AG04449 (cell line): ENCODE measurements at places on chromosomes 4 and X.

- no peak for DNase-seq
Observed at GRCh38 chrX:128800138-128800537, 723.2 kb downstream of the SMARCA1 start.

DNA sequence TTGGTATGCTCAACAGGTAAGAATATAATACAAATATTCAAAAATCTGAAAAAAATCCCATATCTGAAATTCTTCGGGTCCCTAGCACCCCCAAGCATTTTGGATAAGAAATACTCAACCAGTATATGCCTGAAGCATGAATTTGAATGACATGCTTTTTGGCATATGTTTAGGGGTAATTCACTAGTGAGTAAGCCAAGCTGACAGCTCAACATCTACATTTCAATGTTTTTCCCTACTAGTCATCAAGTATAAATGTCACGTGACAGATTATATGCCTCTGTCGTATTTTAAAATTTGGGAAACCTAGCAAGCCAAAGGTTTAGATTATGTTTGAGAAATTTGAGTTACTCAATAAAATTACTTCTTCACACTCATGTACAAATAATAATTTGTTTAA, 125.1 kb downstream of the FGF16 start:
- no peak for DNase-seq

DNA sequence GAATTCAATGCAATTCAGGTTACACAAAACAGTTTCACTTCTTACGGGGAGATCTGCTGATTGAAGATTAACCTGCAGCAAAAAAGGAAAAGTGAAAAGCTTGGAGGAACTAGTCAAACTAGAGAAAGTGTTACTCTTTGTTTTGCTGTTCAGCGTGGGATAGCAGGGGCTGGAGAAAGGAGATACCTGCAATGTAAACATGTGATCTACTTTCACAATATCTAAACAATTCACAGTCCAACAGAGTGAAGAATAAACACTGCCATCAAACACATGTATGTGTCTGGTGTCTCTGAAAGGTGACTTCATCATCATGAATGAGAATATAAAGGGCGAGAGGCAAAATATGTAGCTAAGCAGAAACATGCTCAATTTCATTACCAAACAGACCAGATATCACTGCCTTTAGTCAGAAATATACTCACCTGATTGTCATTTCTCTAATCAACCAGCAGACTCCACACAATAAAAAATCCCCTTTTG, 26.4 kb downstream of the NIPAL1 start:
- DNase-seq = no peak

DNA sequence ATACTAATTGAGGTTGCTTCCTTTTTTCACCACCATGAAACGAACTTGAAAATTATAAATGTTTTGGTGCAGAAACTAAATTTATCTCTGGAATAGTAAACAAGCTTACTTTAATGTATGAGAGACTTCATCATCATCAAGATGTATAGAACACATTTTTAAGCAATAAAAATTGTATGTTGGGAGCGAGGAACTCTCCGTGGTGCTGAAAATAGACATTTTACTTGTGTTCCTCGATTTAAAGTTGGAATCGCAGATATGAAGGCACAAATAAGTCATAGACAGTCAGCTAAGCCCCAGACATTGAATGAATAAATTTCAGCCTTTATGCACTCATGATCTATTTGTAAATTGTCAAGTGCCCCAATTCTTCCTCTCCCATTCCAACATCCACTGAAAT, 310.7 kb downstream of the STK32B start:
- DNase-seq = no peak

DNA sequence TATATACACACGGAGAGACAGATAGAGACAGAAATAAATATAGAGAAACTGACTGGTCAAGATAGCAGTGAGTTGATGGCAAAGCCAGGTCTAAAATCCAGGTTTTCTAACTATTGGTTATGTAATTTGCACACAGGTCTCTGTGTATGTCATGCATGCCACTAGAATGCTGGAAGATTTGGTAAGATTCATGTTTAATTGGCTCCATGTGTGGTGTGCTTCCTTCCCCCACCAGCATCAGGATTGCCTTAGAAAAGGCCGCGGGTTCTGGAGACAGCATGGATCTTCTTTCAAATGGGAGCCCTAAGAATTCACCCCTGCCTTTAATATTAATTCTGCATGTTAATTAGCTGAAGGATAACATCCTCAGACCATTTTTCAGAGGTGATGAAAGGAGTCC, 31.3 kb downstream of the HAND2 start:
- DNase-seq = no peak

GRCh38 chr4:133147921-133148689, 989 bp upstream of the PCDH10 start:
- no peak for DNase-seq

GRCh38 chrX:153948847-153949805, 4.7 kb upstream of the RENBP start:
- DNase-seq = no peak

DNA sequence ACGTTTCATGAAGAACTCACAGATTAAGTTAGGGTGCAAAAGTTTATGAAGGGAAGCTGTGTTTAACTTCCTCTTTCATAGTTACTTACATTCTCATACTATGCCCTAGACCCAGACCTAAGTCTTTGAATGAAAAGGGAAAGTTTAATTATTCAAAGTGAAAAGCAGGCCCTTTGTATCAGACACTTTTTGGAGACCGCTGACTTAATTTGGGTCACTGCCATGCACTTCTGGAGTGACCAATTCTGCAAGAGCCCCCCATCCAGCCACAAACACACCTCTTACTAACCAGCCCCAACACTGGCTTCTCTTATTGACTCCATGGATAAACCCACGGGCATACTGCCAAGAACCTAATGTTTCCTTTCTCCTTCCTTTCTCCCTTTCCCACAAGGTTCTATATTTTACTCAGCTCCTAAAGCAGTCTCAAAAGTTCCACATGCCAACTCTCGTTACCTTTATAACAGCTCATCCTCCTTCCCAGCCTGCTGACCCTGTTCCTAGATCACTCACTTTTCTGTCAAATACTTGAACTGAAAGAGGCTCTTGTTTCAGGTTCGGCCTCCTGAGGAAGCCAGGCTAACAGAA, 34.5 kb downstream of the ABCE1 start:
- no peak for DNase-seq

DNA sequence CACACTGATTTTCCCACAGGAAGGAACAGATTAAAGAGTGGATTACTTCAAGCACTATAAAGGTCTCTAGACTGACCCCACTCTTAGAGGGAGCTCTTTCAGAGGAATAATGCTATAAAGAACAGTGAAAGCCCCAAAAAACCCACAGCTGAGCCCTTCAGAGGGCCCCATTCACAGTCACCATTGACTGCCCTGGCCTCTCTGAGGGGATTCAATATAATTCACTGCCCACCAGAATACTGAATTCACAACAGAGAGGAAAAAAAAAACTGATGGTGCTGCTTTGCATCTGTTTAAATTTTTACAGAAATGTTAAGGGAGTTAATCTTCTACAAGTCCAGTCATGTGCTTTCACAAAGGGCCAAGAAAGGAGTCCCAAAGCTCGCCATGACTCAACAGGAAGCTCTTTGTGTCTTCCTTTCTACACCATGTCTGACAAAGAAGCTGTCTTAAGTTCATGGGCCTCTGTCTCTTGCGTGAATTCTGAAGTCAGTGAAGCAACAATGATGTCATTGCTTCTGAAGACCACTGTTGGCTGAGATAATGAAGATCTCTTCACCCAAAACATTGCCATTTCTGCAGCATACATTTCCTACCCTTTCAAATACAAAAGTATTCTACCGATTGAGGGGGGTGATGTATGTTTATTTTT, 174.9 kb downstream of the ADAMTS3 start:
- DNase-seq = no peak

- DNase-seq = no peak
Observed at GRCh38 chrX:77693594-77693993, 92.4 kb downstream of the ATRX start.

- no peak for DNase-seq
Observed at GRCh38 chr4:129131343-129131742, 35.4 kb downstream of the C4orf33 start.

DNA sequence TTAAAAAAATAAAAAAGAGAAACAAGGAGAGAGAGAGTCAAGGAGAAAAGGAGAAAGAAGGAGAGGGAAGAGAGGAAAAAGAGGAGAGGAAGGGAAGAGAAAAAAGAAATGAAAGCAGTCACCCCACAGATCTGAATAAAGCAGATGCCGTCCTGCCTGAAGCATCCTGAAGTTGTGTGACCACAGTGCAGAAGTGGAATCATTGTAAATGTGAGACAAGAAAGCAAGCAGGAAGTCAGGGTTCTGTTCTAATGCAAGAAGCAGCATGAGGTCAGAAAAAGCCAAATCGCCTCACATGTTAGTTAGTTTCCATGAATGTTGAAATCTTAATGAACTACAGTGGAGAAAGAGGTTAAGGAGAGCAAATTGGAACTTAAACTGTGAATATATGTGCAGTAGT, 692.5 kb downstream of the CENPC start:
- DNase-seq = no peak

GRCh38 chr4:165761963-165762362, 111.1 kb upstream of the TLL1 start:
- DNase-seq = no peak

GRCh38 chrX:47483306-47484268, 565 bp upstream of the ZNF41 start:
- no peak for DNase-seq

DNA sequence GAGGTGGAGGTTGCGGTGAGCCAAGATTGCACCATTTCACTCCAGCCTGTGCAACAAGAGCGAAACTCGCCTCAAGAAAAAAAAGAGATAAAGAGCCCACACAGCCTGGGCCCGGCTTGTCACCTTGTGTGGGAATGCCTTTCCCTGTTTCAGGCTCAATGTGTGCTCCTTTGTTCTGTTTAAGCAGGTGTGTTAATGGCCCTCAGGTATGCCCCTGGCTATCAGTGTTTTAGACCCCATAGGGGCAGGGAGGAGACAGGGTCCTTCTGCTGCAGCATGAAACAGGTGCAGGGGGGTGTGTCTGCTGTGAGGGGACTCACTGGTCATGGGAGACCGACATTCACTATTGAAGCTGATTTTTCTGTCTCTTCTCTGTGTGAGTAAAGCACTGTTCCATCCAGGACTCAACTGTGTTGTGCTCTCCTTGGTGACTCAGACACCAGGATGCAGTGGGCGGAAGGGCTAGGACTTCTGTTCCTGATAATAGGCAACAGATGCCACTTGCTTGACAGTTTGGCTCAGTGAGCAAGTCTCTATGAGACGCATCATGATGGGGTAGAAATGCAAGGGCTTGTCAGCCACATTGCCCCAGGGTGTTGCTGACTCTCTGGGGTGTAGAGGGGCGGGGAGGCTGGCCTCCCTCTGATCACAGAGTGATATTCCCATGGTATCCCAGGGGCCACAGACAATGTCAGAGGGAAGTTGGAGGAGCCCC, 15.6 kb upstream of the LAP3 start:
- no peak for DNase-seq

- DNase-seq = no peak
Observed at GRCh38 chr4:54484383-54484782, 173.4 kb upstream of the KIT start.

DNA sequence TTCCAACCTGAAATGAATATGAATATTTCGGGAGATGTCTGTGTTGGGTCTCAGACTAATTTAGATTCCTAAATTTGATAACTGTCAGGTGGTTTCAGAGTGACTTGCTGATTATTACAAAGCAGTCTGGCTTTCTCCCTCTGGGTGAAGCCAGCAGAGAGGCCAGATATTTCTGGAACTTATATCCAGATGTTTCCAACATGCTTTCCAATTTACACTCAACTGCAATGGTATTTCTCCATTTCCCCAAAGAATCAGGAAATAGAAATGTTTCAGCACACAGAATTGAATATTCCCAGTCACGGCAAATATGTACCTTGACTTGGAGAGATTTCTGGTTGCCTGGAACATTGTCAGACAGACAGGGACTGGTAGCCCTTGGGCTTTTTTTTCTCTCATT, 48.5 kb upstream of the EGFL6 start:
- no peak for DNase-seq

- no peak for DNase-seq
Observed at GRCh38 chr4:90234916-90235547, 107.8 kb downstream of the CCSER1 start.

GRCh38 chr4:153241970-153242838, 38.0 kb downstream of the TRIM2 start:
- no peak for DNase-seq

- no peak for DNase-seq
Observed at GRCh38 chr4:184882276-184882675, 56.5 kb upstream of the ACSL1 start.

- no peak for DNase-seq
Observed at GRCh38 chr4:56772134-56772533, 49.4 kb downstream of the SPINK2 start.

GRCh38 chr4:138639018-138639741, 376.4 kb upstream of the NOCT start:
- DNase-seq = no peak

- no peak for DNase-seq
Observed at GRCh38 chr4:15725608-15726007, 22.7 kb downstream of the BST1 start.

GRCh38 chr4:112311516-112311915, 14.3 kb downstream of the ALPK1 start:
- DNase-seq = no peak

- no peak for DNase-seq
Observed at GRCh38 chr4:180380733-180381132, 1862.5 kb upstream of the TENM3 start.

- no peak for DNase-seq
Observed at GRCh38 chr4:19915276-19915675, 336.4 kb upstream of the SLIT2 start.

GRCh38 chr4:3705236-3705987, 60.8 kb upstream of the ADRA2C start:
- no peak for DNase-seq

DNA sequence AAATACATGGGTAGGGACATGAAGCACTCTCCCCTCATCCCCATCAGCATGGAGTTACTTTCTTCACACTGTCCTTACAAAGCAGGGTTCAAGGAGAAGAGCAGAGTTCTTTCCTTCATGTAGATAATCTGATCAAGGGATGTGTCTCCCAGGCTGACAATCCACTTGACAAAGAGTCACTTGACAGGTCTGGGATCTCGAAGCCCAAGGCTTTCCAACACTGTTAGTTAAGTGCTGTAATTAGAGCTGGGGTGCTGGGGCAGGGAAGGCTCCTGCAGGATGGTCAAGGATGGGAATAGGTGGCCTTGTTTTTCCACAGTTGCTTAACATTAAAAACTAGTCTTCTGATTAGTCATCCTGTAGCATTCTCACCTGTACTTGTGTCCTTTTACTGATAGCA, 38.0 kb downstream of the CCNG2 start:
- no peak for DNase-seq

DNA sequence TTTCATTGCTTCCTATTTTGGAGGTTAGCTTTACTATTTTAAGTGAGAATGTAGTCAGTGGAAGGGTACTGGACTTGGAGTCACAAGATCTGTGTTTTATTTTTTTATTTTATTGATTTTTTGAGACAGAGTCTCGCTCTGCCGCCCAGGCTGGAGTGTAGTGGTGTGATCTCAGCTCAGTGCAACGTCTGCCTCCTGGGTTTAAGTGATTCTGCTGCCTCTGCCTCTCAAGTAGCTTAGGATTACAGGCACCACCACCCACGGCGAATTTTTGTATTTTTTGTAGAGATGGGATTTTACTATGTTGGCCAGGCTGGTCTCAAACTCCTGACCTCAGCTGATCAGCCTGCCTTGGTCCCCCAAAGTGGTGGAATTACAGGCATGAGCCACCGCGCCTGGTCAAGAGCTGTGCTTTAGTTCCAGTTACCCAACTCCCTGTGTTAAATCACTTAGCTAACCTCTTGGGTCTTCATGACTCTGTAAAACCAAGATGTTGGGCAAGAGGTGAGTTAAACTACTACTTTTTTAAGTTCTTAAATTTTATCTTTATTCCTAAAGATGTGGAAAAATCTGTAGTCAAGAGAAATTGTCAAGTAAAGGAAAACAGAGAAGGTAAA, 11.2 kb downstream of the USP9X start:
- no peak for DNase-seq

- DNase-seq = no peak
Observed at GRCh38 chrX:140164391-140164790, 199.1 kb upstream of the CXorf66 start.
